Stimulated activated CD4-positive, alpha-beta T cell treated with anti-CD3 and anti-CD28 coated beads, Interleukin-4, amount 100 ng/mL, for 24 hours (primary cell): ENCODE measurements at places on chromosomes 6 and 20.

GRCh38 chr6:90194371-90194841 is 102.2 kb downstream of the BACH2 start:
- DNase-seq = peak; percentile 55

DNA sequence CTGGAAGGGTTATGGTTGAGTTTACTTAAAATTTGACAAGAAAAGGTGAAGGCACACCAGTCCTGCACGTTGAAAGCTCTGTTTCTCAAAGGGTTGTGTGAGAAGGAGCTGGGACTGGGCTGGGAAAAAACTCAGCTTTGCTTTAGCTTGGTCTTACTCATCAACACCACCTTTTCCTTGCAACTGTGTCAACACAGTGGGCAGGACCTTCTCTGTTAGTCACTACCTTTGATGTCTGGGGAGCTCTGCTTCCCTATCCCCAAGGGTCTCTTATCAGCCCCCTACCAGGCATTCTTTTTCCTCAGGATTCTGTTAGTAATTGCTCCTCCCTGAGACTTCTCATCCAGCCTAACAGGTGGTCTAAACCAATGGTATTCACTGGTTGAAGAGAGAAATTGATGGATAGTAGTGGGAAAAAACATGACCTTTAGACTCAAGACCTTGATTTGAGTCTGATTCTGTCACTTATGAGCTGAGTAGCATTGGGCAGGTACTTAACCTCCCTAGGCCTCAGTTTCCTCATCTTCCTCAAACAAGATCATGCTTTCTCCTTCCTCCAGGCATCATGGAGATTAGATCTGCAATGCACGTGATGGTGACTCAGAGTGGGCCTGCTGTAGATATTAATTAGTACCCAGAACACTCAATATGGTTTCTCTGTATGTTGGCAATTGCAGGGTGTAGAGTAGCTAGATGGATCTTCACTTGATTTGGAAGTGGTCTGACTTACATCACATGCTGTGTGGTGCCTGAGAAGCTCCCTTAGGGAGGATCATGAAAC is 17.2 kb upstream of the FOXA2 start:
- no peak for DNase-seq

DNA sequence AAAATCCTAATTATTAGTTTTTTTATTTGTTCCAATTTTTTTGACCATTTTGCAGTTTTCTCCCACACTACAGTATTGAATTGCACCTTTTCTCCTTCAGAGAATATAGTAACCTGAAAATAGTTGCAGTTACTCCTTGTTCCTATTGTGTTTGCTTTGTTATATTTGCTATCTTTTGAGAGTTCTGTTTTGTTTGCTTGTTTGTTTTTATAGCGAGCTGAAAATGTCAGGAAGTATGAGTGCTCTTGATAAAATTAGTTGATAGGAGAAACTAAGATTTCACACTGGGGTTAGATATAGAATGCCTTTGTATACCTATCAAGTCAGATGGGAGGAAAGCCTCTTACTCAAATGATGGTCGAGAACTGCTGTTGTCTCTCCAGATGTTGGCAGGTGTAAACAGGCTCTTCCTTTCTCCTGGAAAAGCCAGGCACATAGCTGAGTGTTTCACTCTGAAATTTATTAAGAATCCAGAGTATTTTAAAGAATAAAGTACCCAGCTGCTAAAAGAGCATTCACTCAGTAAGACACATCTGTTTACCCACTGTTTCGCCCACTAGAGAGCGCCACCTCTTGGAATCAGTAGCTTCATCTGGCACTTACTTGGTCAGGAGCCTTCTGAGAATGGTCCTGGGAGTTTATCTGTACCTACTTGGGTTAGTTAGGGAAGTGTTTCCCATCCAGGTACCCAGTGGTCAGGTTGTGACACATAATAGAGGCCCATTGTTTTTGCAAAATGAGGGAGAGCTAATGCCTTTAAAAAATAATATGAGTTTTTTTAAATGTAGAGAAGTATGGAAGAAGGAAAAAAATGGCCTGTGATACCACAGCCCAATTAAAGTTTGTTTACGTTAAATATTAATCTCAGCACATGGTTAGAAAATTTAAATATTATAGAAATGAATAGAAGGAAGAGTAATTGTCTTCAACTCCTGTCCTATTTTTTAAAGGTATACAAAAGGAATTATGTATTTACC is 11.2 kb downstream of the NT5DC1 start:
- peak; percentile 26 for DNase-seq

- no peak for DNase-seq
Measured at GRCh38 chr6:70673601-70674000, 5.9 kb downstream of the SMAP1 start.

DNA sequence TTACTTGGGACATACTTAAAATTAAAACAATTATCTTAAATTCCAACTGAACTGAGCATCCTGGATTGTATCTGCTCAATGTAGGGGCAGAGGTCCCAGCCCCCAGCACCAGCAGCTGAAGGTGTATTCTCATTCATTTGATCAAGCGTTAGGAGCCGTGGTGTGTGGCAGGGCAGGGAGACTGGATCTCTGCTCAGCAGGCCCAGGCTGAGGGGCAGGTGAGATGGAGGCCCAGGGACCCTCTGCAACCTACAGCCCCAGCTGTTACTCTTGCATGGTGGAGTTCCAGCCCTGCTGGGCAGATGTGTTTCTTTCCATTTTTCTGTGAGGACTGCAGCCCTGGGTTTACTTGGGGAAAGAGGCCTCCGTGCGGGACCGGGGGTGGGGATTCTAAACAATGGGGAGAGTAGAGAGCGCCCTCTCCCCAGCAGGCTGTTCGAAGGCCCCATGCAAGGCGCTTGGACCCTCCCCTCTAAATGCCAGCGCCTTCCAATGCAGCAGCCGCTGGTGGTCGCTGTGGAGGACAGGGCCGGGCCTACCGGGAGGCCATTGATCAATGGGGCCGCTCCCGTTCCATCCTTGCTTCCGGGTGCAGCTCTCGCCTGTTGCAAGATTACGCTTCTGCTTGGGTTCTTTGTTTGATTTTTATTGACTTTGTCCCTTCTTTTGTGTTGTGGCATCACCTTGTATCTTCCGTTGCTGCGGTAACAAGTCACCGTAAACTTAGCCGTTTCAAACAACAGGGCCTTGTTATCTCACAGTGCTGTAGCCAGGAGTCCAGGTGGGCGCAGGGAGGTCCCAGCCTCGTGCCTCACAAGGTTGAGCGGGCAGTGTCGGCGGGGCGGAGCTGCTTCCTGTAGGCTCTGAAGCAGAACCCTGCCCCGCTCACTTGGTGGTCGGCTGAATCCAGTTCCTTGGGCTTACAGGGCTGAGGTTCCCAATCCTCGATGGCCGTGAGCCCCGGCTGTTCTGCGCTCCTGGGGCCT is 134.8 kb upstream of the PHACTR3 start:
- no peak for DNase-seq

- DNase-seq = no peak
Measured at GRCh38 chr20:420166-420620, 12.1 kb downstream of the RBCK1 start.

- DNase-seq = no peak
Measured at GRCh38 chr20:53786445-53787267, 193.0 kb upstream of the ZNF217 start.

DNA sequence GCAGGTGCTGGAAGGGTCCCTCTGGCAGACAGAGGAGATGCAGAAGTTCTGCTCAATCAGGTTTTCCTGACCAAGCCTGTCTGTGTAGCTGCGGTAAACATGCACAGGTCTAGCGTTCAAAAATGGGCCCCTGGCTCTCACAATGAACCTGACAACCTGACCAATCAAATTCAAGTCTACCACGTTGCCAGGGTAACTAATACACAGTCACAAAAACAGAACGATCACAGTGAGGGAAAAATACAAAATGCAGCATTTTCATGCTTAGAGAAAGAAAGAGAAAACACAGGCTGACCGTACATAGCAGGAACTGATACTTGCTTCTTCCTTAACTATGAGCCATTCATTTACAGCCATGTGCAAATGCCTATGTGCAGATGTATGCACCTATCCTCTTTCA is 353.1 kb upstream of the TSHZ2 start:
- no peak for DNase-seq

DNA sequence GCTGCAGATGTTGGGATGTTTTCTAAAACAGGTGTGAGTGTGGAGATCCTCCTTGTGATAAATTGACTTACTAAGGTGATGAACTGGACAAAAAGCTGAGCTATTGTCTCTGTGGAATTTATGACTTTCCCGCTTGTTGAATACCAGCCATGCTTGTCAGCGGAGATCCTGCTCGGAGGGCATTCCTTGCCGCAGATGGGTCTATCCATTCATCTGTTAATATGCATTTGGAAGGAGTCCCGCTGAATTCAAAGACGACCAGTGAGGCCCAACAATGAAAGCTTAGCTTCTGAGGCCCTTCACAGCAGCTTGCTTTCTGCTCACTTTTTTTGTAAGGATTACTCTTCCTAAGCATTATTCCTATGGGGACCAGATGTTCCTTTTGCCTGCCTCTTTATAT is 124.9 kb downstream of the TIAM2 start:
- DNase-seq = no peak

DNA sequence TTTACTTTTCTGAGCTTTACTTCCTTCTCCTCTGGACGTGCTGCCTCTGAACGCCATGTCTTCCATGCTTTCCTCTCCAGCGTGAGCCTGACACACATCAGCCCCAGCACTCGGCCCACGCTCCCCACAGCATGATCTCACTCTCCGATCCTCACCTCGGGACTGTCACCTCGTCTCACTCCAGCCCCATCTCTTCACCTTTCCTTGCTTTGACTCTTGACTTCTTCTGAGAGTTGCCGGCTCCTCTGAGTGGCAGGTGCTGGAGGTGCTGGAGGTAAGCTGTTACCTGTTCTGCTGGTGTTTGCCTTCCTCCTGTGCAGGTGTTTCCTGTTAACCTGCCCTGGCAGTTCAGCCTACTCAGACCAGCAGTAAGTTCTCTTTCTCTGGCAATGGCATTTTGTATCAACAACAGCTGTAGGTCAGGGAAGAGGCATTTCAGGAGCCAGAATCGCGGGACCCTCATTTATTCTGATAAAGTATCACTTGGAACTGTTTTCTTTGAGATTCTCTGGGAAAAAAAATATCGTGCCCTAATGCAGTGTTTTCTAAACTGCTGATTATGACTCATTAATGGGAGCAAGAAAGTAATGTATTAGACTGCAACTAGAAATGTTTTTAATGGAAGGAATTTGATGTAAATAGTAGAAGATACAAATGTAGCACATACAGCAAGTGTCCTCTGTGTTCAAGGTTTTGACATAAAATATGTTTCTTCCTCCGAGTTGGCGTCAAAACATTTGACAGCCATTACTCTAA is 106.5 kb downstream of the ARID1B start:
- DNase-seq = peak; percentile 26

DNA sequence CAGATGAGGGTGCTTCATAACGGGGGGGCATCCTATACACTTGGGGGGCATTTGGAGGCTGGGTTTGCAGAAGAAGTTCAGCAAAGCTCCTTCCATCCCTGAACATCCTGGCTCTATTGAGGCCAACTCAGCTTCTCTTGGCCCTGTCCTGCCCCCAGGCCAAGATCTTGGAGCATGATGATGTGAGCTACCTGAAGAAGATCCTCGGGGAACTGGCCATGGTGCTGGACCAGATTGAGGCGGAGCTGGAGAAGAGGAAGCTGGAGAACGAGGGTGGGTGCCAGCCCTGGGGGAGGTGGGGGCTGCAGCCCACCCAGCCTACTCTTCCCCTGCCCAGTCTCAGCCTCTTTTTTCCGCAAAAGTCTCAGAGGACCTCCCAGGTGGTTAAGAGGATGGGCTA is 17.2 kb downstream of the GDAP1L1 start:
- DNase-seq = no peak

DNA sequence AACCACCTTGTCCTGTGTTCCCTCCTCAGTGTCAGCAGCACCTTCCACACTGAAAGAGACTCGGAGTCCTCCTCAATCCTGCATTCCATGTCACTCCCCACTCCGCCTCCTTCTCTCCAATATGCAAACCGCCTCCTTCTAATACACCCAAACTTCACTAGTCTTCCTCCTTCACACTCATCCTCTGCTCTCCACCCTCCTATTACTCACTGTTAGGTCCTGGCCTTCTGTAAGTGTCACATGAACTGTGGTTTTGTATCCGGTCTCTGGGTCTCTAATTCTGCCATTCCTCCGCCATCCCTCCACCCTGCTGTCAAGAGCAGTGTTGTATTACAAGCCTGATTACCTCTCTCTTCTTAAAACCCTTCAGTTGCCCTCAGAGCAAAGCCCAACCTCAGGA is 200.5 kb upstream of the CDYL start:
- no peak for DNase-seq

GRCh38 chr20:12504779-12505178 is 504.0 kb upstream of the SPTLC3 start:
- no peak for DNase-seq

DNA sequence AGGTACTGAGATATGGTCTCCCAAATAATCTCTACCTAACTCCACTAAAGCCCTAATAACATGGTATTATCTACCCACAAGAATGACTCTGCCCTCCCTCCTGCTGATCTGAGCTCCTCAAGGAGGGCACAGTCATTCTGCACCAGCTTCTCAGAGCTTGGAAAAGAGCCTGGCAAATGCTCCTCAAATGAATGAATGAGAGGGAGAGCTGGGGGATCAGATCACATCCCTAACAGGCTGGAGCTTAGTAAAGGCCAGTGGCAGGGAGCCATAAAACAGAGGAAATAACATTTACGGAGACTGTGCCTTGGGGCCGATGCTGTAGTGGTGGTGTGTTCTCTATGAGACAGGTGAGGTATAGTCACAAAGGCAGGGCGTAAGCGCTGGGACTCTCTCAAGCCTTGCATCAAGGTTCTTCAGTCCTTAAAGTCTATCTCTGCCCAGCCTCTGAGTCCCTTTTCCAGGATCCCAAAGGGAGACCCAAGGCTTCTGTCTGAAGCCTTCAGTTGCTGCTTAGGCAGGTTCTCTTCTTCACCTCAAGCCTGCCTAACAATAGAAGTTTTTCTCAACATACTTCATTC is 7.2 kb upstream of the NNAT start:
- no peak for DNase-seq
